CD4-positive, alpha-beta T cell treated with Interleukin-15 for 1 hour (primary cell): ENCODE measurements at places on chromosomes 1 and 21.

GRCh38 chr1:54499360-54500106 lies 48.5 kb upstream of the ACOT11 start:
- DNase-seq, result no peak

DNA sequence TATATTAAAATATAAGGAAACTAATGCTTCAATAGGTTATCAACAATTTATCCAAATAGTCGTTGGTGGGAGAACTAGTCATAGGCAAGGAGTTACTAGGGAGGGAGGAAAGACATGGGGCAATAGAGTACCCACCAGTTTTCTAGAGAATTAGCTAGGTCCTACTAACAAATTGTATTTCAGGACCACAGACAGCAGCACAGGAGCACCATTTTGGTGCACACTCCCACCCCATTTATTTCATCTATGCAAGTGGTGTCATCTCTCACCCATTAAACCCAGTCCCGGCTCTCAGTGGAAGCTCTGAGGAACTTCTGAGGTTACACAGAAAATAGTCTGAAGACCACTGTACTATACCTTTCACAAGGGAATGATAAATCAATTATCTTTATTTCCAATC lies 89.0 kb upstream of the BCAR3 start:
- DNase-seq, result no peak

DNA sequence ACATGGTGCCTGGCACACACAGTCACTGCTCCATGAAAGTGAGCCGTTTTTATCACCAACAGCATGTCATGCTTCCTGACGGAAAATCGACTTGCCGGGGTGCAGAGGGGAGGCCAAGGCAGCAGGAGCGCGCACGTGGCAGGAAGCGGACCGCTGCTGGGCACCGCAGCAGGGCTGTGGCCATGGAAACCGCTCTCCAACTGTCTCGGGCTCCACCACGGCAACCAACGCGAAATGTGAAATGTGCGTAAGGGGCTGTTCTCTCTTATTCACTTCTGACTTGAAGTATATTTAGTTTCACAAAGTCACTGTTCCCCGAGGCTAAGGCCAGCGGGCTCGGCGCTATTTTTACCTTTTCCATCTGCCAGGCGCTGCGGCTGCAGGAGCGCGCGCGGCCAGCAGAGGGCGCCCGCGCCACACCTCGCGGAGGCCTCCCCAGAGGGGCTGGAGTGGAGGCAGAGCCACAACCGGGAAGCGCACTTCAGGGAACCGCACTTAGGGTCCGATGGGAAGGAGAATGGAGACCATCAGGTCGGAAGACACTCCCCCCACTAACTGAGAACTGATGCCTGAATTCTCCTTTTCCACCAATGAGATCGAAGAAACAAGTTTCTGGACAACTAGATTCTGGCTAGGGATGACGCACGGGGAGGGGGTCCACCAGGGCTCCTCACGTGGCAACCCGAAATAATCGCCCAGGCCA lies 19.7 kb downstream of the RCC2 start:
- peak; percentile 46 for DNase-seq

- no peak for DNase-seq
These were observed 51.5 kb downstream of the MAP3K7CL start for GRCh38 chr21:29181799-29182470.

GRCh38 chr1:161962091-161962887 lies 61.4 kb downstream of the OLFML2B start:
- no peak for DNase-seq

DNA sequence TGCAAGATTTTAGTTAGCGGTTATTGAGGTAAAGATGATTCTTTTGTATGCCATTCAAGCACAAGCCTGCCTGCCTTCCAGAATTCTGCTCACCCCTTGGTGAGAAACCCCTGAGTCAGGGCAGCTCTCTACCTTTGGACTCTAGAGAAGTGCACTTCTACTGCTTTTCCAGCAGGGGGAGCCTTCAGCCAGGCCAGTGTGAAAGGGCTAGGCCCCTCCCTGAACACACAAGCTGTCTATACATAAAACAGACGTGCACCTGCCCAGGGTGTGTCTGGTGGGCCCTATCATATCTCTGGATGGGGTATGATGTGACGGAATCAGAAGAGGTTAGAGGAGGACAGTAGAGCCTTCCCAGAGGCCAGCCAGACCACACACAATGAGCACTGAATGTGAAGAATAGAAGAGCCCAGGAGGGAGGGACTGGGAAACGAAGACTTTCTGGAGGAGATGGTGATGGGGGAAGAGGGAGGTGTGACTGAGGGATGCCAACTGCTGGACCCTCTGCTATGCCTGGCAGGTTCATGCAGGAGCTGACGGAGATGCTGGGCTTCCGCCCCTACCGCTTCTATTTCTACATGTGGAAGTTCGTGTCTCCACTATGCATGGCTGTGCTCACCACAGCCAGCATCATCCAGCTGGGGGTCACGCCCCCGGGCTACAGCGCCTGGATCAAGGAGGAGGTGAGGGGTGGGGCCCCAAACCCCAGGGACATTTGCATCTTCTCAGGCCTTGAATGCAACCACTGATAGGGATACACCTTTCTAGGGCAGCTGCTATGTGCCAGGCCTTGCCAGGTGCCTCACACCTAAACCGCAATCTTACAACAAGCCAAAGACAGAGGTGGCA lies 13.0 kb upstream of the KCNC4 start:
- DNase-seq, result peak; percentile 51

DNA sequence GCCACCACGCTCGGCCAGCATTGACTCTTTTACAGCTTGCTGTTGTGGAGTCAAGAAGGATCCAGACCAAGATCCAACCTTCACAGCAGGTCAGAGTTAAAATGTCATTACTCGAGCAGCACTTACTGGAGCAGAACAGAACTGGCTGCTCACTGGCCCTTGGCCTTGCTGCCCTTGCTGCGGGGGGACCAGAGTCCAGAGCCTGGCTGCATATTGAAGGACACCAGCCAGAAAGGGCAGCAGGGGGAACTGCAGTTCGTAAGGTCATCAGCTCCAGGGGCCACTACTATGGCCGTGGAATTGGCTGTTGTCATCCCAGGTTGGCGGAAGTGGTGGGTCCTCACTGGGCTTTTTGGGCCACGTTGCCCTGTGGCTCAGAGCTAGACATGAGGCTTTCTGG lies 15.3 kb upstream of the GPR137B start:
- DNase-seq, result no peak

DNA sequence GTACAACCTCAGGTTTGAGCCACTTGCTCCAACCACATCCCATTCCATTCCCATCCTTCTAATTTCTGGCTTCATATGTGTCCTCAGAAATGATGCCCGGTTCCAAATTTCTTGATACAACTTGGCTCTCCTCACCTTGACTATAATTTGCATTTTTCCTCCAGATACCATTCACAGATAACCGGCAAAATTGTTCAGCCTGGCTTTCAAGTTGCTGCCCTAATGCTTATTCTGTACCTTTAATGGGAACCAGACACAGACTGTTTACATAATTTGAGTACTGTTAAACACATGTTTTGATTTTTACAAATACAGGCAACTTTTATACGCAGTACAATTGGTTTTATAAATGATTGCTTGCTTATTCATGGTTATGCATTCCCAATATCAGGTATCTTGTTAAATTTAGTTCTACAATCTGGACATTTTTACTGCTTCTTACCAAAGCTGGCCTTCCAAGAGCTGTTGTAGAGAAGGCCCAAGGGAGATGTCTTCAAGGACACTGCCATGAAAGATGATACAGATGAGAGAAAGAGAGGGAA lies 649.5 kb upstream of the CAMK1G start:
- DNase-seq, result no peak

- no peak for DNase-seq
These were observed 7.1 kb upstream of the KIF14 start for GRCh38 chr1:200627575-200628222.

DNA sequence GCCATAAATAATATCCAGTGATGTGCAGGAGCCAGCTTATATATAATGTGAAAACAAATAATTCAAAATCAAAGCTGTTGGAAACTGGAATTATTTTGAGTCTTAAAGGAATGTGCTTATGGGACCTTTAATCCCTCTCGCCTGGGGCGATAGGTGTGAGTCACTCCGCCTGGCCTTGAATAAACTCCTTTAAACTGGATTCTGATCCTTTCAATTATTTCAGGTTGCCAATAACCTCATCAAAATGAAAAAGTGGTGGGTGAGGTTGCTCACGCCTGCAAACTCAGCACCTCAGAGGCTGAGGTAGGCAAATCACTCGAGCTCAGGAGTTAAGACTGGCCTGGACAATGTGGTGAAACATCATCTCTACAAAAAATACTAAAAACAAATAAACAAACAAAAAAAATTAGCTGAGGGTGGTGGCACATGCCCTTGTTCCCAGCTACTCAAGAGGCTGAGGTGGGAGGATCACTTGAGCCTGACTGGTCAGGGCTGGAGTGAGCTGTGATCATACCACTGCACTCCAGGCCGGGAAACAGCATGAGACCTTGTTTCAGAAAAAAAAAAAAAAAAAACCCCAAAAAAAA lies 11.4 kb upstream of the SLC2A5 start:
- no peak for DNase-seq

- DNase-seq, result no peak
These were observed 52.7 kb downstream of the ECE1 start for GRCh38 chr1:21237446-21238088.

DNA sequence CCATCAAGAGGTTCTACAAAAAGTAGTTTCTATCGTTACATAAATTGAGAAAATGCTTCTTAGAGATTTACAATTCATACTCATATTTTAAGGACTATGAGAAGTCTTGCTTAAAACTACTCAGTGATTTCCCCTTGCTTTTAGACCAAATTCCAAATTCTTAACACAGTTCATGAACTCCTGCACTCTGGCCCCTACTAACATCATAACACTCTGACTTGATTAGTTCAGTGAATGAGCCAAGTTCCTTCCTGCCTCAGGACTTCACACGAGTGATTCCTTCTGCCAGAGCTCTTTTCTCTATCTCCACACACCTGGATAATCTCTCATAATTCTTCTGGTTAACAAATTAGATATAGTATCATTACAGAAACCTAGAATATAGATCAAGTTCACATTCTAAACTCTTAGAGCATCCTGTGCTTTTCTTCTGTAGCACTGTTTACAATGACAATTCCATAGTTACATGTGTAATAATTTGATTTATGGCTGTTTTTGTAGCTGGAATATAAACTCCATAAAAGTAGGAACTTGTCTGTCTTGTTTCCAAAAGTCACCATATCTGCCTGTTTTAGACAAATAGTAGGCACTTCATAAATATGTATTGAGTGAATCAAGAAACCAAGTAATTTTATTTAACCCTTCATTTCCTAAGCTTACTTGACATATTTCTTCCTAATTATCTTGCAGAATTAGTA lies 59.9 kb downstream of the NUF2 start:
- no peak for DNase-seq

GRCh38 chr1:54886724-54887664 lies at the start of gene DHCR24:
Gene DHCR24, minus strand, starts transcription at chr1:54887195. Its CDS starts 76 bp downstream, at chr1:54887119.
- peak; percentile 80 for DNase-seq

DNA sequence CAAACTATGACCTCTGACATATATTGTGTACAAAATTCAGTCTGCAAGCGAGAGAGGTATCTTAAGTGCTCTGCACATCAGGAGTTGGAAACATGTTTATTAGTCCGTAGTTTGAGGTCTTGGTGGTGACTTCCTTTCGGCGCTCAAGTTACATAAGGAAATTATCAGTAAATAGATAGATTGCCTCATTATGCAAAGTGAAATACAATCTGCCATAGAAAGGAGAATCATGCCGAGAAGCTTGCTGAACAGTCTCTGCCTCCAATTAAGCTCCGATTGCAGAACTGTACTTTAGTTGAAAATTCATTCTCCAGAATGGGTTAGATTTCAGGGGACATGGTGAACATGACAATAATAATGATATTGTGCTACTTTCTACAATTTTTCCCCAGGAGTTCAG lies 271.8 kb downstream of the BRINP2 start:
- DNase-seq, result no peak

GRCh38 chr1:43861337-43861736 lies 72.3 kb upstream of the ARTN start:
- DNase-seq, result no peak

GRCh38 chr1:153818876-153819275 lies 43.7 kb downstream of the SLC27A3 start:
- DNase-seq, result no peak

DNA sequence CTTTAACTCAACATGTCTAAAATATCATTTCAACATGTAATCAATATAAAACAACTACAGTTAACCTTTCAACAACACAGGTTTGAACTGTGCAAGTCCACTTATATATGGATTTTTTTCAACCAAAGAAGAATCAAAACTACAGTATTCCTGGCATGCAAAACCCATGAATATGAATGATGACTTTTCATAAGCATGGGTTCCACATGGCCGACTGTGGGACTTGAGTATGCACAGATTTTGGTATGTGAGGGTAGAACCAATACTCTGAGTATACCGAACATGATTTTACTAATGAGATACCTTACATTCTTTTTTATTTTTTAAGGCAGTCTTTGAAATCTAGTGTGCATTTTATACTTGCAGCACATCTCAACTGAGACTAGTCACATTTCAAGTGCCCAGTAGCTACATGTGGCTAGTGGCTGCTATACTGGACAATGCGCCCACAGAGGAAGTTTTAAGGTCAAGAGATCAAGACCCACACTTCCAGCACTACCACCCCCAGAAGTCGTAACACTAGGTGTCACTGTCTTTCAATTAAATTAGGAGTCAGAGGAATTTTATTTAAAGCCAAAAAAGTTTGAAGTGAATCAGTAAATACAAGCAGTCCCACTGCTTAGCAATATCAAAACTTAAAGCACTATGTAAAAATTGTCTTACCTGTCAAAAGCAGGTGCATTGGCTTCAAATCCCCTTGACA lies 40.0 kb downstream of the SYNJ1 start:
- DNase-seq, result no peak

DNA sequence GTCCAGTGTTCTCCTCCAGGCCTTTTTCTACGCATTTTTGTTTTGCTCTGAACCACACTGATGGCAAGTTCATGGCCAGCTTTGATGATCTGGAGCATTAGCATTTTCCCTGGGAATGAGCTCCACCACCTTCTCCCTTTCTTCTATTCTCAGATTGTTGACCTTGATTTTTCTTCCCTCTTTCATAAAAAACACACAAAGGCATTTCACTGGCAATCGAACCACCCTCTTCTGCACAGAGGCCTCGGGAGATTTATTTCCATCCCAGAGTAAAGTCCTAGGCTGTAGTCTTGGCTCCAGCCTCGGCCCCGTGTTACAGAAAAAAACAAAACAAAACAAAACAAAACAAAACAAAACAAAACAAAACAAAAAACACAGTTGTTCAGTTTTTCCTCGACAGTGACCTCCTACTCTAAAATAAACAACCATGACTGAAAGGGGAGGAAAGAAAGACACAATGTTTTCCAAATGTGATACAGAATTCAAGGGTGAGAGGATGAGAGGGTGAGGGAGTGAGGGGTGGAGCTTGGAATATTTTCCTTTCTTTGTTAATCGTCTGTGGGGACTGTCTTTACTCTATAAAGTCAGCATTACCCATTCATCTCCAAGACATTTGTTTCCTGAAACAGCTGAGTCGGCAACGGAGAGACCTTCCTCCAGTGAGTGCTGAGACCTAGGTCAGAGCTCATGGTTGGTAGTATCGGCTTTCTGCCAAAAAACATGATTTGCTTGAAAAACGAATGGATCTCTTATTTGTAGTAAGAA lies 29.8 kb upstream of the RNF186 start:
- no peak for DNase-seq

DNA sequence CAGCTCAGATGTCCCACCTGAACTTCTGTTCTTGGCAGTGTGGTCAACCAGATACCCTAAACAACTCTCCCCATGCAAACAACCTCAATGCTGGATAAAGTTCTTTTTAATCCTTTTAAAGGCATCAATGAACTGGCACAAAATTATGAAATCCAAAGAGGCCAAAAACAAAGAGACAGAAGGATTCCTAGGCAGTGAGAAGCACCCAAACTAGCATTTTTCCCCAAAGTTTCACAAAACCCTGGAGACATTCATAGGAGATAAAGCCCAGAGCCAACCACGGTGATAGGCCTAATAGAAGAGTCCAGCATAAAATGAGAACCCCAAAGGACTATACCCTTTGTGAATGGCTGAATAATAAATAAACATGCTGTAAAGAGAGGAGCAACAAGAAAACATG lies 50.7 kb downstream of the MATN1 start:
- no peak for DNase-seq
